ENCODE measurements at places on chromosomes 1 and 21.

- peak; percentile 74 for DNase-seq
Observed at GRCh38 chr1:7902478-7903085, 38.1 kb downstream of the TNFRSF9 start.

- DNase-seq: no peak
Observed at GRCh38 chr1:118326960-118327629, 142.1 kb upstream of the SPAG17 start.

DNA sequence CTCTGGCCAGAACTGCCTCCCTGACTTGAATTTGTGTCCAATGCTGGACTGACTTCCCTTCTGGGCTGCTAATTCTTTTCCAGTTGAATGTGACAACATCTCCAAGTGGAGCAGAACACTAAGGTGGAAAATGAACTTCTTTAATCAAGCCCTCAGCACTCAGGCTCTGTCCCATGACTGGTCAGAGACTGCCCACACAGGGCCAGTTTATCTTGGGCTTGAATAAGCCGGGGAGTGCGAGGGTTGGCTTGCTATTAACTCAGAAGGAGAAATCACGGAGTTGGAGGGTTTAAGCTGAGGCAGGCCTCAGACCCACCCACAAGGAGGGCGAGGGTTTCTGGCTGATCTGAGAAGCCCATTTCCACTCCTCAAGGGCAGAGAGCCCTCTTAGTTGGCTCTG is 12.4 kb downstream of the KCNA10 start:
- no peak for DNase-seq

- DNase-seq: peak; percentile 27
Observed at GRCh38 chr1:225445639-225446594, 18.1 kb upstream of the LBR start.

DNA sequence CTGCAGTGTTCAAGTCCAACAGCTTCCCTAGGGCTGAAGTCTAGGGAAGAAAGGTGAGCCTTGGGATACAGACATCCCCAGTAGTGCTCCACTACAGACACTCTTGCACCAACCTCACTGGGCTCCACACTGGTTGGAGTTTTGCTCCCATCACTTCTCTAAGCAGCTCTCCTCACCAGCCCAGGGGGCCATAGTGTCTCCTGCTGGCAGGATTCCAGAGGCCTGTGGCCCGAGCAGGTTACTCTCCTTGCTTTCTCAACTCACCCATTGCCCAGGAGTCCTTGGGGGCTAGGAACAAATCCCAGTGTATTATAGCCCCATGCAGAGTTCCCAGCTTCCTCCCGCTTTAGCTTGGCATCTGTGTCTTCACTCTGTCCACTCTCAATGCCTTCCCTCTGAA is 52.8 kb downstream of the IFI44 start:
- no peak for DNase-seq

- peak; percentile 62 for DNase-seq
Observed at GRCh38 chr1:152110365-152110859, 4.8 kb downstream of the TCHH start.

- peak; percentile 65 for DNase-seq
Observed at GRCh38 chr1:44801491-44802305, 1.5 kb downstream of the PLK3 start.

DNA sequence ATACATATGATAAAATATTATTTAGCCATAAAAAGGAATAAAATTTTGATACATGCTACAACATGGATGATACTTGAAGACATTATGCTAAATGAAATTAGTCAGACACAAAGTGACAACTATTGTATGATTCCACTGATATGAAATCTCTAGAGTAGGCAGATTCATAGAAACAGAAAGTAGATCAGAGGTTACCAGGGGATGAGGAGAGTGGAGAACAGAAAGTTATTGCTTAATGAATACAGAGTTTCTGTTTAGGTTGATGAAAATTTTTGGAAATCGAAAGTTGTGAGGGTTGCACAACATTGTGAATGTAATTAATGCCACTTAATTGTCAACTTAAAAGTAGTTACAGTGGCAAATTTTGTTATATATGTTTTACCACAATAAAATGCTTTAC is 315.7 kb upstream of the USP25 start:
- DNase-seq: no peak

GRCh38 chr1:15963968-15964648 is 11.8 kb downstream of the ZBTB17 start:
- DNase-seq: peak; percentile 31

GRCh38 chr1:11037740-11038182 is 9.3 kb downstream of the MASP2 start:
- peak; percentile 95 for DNase-seq

DNA sequence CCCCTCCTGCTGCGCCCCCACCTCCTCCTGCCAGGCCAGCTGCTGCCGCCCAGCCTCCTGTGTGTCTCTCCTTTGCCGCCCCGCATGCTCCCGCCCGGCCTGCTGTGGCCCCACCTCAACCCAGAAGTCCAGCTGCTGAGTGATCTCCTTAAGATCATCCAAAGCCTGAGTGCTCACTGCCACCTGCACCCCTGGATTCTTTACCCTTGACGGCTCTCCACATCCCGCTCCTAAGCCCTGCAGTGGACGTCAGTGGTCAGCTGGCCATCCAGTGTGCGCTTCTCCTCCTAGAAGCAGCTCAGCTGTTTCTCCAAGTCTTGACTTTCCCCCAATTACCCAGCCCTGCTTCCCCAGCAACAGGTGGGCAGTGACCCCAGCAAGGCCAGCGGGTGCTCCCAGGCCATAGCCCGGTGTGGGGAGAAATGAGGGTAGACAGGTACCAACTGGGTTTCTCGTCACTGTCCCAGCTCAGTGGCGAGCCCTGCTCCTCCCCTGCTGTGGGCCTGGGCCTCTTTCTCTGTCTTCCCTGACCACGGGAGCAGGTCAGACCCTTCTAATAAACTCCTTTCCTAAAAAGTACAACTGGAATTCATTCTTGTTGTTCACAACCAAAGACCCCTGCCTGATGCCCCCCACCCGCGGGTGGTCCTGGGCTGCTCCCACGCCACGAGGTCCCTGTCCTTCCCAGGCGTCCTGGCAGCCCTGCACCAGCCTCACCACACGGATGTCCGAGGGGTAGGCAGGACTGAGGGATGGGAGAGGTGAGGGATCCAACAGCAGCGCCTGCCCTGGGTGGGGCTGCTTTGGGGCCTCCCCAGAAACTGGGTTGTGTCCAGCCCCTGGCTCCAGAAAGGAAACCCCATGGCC is 1.4 kb downstream of the KRTAP10-7 start:
- DNase-seq: no peak

GRCh38 chr1:29838738-29839320 is 602.5 kb downstream of the PTPRU start:
- no peak for DNase-seq

DNA sequence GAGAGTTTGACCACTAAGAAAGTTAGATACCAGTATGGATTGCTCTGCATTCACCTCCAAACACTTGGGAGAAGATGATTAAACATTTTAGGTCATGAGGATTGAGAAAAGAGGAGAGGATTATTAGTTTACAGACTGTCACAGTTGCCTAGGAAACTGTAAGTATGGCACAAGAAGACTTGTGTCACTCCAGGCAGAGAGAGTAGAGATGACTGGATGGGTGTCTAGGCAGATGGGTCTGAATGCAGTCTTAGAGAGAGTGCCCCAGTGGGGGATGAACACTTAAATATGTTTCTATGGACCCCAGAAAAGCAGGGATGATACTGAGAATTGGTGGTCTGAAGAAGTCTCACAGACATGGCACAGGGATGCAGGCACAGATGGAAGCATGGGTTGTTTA is 477.6 kb upstream of the B3GALT2 start:
- no peak for DNase-seq

DNA sequence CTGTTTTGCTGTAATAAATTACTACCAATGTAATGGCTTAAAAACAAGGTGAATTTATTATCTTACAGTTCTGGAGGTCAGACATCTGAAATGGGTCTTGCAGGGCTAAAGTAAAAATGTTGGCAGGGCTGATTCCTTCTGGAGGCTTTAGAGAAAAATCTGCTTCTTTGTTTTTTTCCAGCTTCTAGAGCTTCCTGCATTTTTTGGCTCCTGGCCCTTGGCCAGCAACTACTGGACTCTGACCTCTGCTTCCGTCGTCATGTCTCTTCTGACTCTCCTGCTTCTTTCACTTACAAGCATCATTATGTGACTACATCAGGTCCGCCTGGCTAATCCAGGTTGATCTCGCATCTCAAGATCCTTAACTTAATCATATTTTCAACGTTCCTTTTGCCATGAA is 350.9 kb downstream of the S1PR1 start:
- DNase-seq: no peak

DNA sequence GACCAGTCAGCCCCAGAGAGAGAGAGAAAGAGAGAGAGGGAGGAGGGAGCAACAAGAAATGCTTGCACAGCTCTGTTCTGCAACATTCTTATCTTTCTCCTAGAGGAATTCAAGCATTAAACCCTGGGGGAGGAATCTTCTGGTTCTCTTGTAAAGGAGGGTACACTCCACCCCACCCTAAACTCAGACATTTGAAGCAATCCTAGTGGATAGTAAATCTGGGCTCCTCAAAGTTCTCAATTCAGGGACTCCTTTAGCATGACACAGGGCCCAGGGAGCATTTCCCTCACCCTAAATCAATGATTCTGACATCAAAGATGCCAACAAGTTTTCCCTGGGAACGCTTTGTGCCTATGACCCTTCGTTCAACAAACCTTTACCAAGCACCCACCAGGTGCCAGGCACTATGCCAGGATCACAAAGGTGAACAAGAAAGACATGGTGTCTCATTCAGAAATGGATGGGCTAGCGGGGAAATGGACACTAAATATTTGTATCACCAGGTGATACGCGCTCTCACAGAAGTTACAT is 11.9 kb upstream of the CAPN2 start:
- DNase-seq: no peak

DNA sequence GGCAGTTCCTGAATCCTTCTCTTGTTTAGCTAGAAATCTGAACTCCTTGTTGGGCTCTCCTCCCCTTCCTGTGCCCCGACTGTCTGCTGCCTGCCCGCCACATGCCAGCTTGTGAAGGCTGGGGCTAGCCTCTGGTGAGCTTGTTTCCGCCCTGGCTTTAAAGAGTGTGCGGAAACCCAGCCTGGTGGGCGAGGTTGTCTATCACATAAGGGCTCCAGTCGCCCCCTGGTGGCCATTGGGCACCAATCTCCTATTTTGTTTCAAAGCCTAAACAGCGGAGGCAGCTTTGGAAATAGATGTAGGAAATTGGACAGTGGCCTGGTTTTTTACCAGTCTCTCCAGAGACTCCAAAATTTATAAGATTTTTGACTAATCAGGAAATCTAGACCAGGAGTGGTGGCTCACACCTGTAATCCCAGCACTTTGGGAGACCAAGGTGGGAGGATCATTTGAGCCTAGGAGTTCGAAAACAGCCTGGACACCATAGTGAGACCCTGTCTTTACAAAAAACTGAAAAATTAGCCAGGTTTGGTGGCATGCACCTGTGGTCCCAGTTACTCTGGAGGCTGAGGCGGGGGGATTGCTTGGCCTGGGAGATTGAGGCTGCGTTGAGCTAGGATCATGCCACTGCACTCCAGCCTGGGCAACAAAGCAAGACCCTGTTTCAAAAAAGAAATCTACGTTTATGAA is 9.8 kb downstream of the ATP8B2 start:
- peak; percentile 97 for DNase-seq

DNA sequence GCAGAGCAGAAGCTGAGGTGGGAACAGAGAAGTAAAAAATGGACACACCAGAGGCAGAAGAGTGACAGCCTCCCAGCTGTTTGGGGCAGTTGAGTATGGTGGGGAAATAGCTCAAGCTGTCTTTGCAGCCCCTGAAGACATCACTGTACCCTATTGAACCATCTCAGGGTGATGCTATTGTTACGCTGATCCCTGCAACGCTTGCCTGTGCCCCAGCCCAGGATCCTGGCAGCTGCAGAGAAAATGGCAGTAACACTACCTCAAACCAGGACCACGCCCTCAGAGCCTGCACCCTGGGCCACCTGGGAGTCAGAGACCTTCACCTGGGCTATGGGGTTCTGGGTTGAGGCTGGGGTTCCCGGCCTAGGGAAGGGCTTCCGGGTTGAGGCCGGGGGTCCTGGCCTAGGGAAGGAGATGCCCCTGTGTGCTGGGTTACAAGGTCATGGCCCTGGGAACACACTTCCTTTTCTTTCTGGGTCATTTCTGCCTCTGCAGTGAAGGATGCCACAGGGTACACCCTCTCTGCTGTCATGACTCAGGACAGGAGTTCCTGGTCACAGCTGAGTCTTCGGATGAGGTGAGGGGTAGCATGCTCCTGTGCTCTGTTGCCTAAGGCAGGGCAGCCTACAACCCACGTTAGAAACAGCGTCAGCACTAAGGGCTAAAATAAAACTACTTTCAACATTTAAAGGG is 11.6 kb downstream of the BSND start:
- no peak for DNase-seq

DNA sequence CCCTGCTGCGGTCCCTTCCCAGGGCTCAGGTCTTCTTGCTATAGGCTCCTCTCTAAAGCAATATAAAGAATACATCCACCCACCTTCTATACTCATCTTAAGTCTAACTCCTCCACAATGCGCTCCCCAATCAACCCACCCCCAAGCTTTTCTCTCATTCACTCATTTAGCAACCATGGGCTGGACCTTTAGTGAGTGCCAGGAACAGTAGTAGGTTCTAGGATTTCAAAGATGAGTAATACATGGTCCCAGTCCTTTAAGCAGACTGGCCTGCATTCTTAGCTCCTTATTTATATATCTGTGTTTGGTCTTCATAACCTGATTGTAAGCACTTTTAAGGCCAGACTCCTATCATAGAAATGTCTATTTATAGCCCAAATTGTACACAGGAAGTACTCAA is 5.9 kb downstream of the CAMK1G start:
- DNase-seq: no peak

DNA sequence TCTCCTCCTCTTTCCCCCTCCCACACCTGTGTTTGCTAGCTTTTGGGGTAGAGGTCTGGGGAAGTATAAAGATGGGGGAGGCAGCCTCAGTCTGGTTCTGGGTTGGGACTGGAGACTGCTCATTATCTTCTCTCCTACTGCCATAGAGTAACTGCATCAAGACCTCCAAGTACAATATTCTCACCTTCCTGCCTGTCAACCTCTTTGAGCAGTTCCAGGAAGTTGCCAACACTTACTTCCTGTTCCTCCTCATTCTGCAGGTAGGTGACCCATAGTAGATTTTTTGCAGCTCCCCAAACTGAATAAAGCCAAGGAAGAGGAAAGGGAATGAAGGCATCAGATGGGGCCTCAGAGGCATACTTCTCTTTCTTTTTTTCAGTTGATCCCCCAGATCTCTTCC is 5.3 kb downstream of the ATP8B2 start:
- no peak for DNase-seq

DNA sequence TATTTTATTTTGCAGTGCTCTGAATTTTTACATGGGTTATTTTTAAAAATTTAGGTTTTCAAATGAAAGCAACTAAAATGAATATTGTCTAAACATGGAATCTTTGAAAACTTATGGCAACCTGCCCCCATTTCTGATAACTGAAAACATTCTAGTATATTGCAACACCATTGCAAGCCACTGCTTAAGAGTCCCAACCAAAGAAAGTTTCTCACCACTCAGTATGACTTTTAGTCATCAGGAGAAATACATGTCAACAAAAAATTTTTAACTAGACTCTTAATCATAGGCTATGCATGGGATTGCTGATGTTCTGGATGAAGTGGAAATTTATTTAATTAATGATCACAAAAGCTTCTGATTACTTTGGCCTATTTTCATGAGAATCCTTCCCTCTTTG is 112.1 kb downstream of the TNFSF18 start:
- no peak for DNase-seq

Measured in activated CD4-positive, alpha-beta T cell treated with anti-CD3 and anti-CD28 coated beads for 36 hours (primary cell).